C1 segment of cervical spinal cord (tissue), 14 donors: ENCODE measurements at places on chromosomes 6 and 20.

DNA sequence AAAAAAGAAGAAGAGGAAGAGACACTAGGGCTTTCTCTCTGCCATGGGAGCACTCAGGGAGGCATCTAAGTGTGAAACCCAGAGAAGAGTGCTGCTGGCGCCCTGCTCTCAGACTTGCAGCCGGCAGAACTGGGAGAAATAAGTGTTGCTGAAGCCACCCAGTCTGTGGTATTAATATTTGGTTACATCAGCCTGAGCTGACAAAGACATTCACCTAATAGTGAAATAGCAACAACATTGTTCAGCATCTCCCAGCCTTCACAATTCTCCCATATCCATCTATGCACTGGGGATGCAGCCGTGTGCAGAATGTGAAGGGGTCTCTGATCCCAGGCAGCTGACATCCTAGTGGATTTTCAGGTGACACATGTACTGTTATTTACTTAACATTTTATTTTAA lies 12.0 kb downstream of the KCNG1 start:
- no peak for DNase-seq

- no peak for DNase-seq
Observed at GRCh38 chr20:9677100-9677623, 161.7 kb downstream of the PAK5 start.

- DNase-seq: no peak
Observed at GRCh38 chr6:34339432-34339831, 53.0 kb downstream of the NUDT3 start.

DNA sequence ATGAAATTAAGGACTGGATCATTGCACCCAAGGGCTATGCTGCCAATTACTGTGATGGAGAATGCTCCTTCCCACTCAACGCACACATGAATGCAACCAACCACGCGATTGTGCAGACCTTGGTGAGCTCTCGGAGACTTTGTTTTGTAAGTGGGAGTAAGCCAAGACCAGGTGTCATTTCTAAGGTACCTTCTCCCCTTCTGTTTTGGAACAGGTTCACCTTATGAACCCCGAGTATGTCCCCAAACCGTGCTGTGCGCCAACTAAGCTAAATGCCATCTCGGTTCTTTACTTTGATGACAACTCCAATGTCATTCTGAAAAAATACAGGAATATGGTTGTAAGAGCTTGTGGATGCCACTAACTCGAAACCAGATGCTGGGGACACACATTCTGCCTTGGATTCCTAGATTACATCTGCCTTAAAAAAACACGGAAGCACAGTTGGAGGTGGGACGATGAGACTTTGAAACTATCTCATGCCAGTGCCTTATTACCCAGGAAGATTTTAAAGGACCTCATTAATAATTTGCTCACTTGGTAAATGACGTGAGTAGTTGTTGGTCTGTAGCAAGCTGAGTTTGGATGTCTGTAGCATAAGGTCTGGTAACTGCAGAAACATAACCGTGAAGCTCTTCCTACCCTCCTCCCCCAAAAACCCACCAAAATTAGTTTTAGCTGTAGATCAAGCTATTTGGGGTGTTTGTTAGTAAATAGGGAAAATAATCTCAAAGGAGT lies 30.4 kb downstream of the TXNDC5 start:
- no peak for DNase-seq

DNA sequence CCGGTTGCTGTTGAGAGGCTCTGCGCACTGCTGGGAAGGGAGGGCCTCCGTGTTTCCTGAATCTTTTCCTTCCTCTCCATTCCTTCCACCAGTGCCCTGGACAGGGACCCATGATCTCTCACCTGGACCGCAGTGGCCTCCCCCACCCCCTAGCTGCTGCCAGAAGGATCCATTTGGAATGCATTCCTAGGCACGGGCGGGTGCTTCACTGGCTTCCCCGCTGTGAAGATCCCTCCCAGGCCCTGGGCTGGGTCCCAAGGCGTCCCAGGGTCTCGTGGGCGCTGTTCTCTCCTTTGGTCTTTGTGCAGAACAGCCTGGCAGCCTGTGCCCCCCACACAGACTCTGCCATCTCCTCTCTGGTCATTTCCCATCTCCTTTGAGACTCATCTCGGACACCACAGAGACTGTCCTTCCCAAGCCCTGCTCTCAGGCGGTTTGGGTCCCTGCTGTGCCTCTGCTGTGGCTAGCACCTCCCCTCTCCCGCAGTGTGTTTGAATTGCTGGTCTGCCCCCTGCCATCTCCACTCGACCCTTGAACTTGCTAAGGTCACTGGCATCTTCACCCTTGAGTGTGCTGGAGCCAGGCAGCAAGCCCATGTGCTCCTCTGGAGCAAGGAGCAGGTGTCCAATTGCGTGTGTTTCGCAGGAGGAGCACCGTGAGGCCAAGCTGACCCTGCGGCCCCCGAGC lies 59.0 kb downstream of the TCP11 start:
- DNase-seq: no peak

GRCh38 chr6:5809450-5809849 lies 197.3 kb downstream of the NRN1 start:
- no peak for DNase-seq
